ENCODE measurements at places on chromosomes 12 and 14. TPM values are rescaled to one million over a fixed set of nuclear protein-coding genes. Genes with fewer than 3 reads are reported as not detected.

The KRT77 gene
- total RNA-seq, result not detected

GRCh38 chr12:6187948-6188793 lies 12.0 kb upstream of the CD9 start:
- H3K27me3 ChIP-seq, result peaks cover 2% of the 10 kb centered on the region
- H3K36me3 ChIP-seq, result no peaks in the 10 kb centered on the region
- no peak overlapping the region for H3K4me3 ChIP-seq
- H3K4me1 ChIP-seq, result no peaks in the 10 kb centered on the region
- H3K27ac ChIP-seq, result no peak overlapping the region
- DNase-seq, result no peak

- no peak overlapping the region for H3K4me3 ChIP-seq
- H3K36me3 ChIP-seq, result no peaks in the 10 kb centered on the region
- no peak overlapping the region for H3K27ac ChIP-seq
- no peaks in the 10 kb centered on the region for H3K4me1 ChIP-seq
- no peak for DNase-seq
These were observed 82.3 kb downstream of the ITPR2 start for GRCh38 chr12:26750531-26751175.

- no peaks in the 10 kb centered on the region for H3K4me1 ChIP-seq
- no peak overlapping the region for H3K27ac ChIP-seq
- no peak for DNase-seq
- no peak overlapping the region for H3K4me3 ChIP-seq
- H3K36me3 ChIP-seq, result no peaks in the 10 kb centered on the region
- H3K27me3 ChIP-seq, result no peaks in the 10 kb centered on the region
These were observed 63.0 kb downstream of the NCOR2 start for GRCh38 chr12:124504273-124505000.

DNA sequence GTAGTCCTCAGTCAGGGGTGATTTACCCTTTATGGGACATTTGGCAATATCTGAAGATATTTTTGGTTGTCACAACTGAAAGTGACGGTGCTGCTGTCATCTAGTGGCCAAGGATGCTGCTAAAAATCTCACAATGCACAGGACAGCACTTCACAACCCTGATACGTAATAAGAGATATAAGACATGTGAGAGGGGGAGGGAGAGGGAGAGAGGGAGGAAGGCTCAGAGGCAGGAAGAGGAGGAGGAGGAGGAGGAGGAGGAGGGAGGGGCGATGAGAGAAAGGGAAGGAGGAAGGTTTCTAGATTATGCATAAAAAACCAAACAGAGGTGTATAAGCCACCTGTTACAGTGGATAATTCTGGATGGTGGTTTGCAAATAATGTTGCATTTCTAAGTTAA lies 14.3 kb downstream of the MYL2 start:
- no peak overlapping the region for H3K4me3 ChIP-seq
- H3K36me3 ChIP-seq, result no peaks in the 10 kb centered on the region
- no peak for DNase-seq
- no peaks in the 10 kb centered on the region for H3K27me3 ChIP-seq
- no peak overlapping the region for H3K27ac ChIP-seq
- H3K4me1 ChIP-seq, result no peaks in the 10 kb centered on the region

The AHNAK2 gene
- total RNA-seq, result not detected

GRCh38 chr12:121590476-121591143 lies 9.8 kb upstream of the KDM2B start:
- H3K4me1 ChIP-seq, result peaks cover 41% of the 10 kb centered on the region
- DNase-seq, result peak; percentile 55
- H3K27me3 ChIP-seq, result no peaks in the 10 kb centered on the region
- no peaks in the 10 kb centered on the region for H3K36me3 ChIP-seq
- peak overlapping the region; percentile 88 for H3K4me3 ChIP-seq

The ANKRD33 gene
- total RNA-seq, result not detected

GRCh38 chr12:62435303-62436163 lies 31.1 kb upstream of the MON2 start:
- peaks cover 20% of the 10 kb centered on the region for H3K4me1 ChIP-seq
- H3K4me3 ChIP-seq, result peak overlapping the region; percentile 87
- H3K36me3 ChIP-seq, result no peaks in the 10 kb centered on the region
- no peak overlapping the region for H3K27ac ChIP-seq
- peak; percentile 56 for DNase-seq

DNA sequence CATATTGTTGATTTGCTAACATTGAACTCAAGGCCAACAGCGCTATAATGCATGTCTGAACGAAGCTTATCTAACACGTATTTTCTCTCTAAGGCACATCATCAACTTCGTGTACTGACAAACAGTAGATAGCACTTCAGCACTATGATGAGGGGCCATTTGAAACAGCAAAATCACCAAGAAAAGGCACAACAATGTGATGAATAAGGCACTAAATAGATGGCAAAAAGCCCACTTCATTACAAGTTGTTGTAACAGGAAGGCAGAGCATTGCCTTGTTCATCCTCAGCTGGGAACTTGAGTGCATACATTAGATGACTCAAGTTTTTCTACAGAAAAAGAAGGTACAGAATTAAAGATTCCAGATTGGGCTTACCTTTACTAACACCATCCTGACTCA lies 75.2 kb downstream of the LIN7A start:
- DNase-seq, result no peak
- H3K27me3 ChIP-seq, result no peaks in the 10 kb centered on the region
- H3K4me3 ChIP-seq, result no peak overlapping the region
- H3K4me1 ChIP-seq, result no peaks in the 10 kb centered on the region
- H3K27ac ChIP-seq, result no peak overlapping the region
- H3K36me3 ChIP-seq, result no peaks in the 10 kb centered on the region

The PA2G4 gene
- total RNA-seq, result 63.8 TPM

The ADCY4 gene
- 10.7 TPM for total RNA-seq

The CFAP73 gene
- total RNA-seq, result 0.42 TPM

- no peak overlapping the region for H3K27ac ChIP-seq
- H3K4me1 ChIP-seq, result no peaks in the 10 kb centered on the region
- no peaks in the 10 kb centered on the region for H3K27me3 ChIP-seq
These were observed 278.9 kb downstream of the DPF3 start for GRCh38 chr14:72614891-72615415.

- H3K27me3 ChIP-seq, result no peaks in the 10 kb centered on the region
- no peak overlapping the region for H3K4me3 ChIP-seq
- H3K4me1 ChIP-seq, result no peaks in the 10 kb centered on the region
These were observed 196.2 kb downstream of the CACNA1C start for GRCh38 chr12:2248901-2249381.

GRCh38 chr12:124098101-124098757 lies 125.2 kb downstream of the ZNF664 start:
- DNase-seq, result no peak
- H3K27ac ChIP-seq, result no peak overlapping the region
- no peaks in the 10 kb centered on the region for H3K36me3 ChIP-seq
- H3K4me1 ChIP-seq, result no peaks in the 10 kb centered on the region
- no peak overlapping the region for H3K4me3 ChIP-seq

The OVCH1 gene
- total RNA-seq, result not detected

The KRT2 gene
- 0.42 TPM for total RNA-seq

DNA sequence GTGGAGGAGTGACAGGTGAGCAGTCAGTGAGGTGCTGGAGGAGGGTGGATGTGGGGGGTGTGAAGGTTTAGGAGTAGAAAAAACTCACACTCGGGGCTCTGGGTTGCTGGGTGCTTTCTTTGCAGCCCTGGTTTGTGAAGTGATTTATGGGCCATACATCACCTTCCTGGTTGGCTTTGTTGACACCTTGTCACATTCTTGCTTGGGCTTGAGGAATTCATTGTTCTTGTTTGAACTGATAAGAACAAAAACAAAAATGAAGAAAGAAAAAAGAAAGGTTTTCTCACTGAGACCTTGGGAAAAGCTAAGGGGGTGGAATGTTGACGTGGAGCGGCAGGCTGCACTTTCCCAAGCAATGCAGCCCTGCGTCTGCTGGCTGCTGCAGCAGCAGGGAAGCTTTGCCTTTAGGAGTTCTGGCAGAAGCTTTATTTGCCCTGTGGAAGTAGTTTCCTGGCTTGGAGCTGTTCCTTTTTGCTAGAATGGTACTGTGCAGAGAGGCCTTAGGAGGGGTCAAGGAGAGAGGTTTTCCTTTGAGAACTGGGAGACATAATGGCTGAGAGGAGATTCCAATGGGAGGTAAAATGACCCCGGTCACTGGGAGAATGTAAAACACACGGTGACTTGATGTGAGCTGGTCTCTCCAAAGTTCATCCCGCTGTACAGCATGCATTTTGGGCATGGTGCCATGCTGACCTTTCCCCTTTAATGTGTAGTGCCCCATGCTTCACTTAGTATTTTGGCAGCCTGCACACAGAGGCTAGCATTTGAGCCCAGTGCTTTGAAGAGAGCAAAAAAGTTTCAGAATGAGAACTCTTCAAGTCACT lies 52.8 kb downstream of the HMGA2 start:
- H3K4me3 ChIP-seq, result no peak overlapping the region
- no peak overlapping the region for H3K27ac ChIP-seq
- H3K4me1 ChIP-seq, result no peaks in the 10 kb centered on the region
- H3K36me3 ChIP-seq, result no peaks in the 10 kb centered on the region

The DPY19L2 gene
- total RNA-seq, result 0.84 TPM
